ENCODE measurements at places on chromosomes 6 and 20. TPM values are rescaled to one million over a fixed set of nuclear protein-coding genes. Genes with fewer than 3 reads are reported as not detected.

- no peak for DNase-seq
Measured at GRCh38 chr6:167020206-167020605, 21.0 kb downstream of the CEP43 start.

DNA sequence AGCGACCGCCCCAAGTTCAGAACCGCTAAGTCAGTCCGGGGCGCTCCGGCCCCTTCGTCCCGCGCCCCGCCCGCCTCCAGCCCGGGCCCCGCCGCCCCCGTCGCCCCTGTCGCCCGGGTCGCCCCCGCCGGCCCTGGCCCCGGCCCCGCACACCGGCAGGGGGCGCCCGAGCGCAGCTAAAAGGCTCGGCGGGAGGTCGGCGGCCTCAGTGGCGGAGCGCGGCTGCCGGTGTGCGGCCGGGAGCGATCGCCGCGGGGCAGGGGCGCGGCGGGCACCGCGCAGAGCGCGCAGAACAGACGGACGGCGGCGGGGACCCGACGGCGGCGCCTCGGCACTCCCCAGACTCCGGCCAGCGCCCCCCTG lies at the start of gene FNDC1:
Gene FNDC1, plus strand, starts transcription at position 208 of the 363 bp plus-strand sequence. CDS start 197 bp downstream, outside the sequence.
- DNase-seq, result peak; percentile 75

DNA sequence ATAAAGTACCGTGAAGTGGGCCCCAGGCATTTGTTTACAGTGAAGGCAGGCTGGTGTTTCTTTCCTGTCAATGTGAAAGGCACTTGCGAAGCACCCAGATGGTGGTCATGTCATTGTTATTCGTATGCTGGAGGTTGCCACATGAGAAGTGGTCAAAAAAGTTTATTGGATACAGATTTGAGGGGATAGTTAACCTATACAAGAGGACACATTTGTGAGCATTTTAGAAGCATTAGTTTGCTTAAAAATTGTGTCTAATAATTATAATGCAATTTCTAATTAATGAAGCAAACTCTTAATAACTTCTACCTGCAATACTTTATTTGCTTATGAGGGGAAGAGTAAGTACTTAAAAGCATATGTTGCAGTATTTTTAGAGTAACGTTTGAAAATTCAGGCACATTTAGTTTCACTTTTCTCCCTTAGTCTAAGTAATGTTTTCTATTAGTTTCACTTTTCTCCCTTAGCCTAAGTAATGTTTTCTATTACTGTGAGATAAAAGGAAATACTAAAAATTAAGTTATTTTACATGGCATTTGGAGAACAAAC lies 120.7 kb upstream of the CLDN20 start:
- DNase-seq, result peak; percentile 53

MLIP gene
- not detected for polyA plus RNA-seq

OOEP gene
- polyA plus RNA-seq, result 0.73 TPM

MACROD2 gene
- 4.3 TPM for polyA plus RNA-seq
